ENCODE measurements at places on chromosomes 16 and 17.
A peak's percentile ranks its signal among the peaks of the same experiment; 100 is the strongest.

DNA sequence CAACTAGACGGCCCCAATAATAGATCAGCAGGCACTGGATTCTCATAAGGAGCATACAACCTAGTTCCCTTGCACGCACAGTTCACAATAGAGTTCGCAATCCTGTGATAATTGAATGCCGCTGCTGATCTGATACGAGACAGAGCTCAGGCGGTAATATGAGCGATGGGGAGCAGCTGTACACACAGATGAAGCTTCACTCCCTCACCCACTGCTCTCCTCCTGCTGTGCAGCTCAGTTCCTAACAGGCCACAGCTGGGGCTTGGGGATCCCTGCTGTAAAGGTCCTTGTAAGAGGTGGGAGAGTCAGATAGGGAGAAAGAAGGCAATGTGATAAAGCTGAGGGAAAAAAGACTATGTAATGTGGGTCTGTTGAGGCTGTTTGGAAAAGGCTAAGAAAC, 577.5 kb downstream of the RBFOX1 start:
- DNase-seq, result no peak

- no peak for DNase-seq
Observed at GRCh38 chr17:21817791-21818364, 125.6 kb downstream of the KCNJ18 start.

- DNase-seq, result no peak
Observed at GRCh38 chr17:55237841-55238178, 26.9 kb upstream of the HLF start.

- DNase-seq, result no peak
Observed at GRCh38 chr17:74211912-74212208, 1.5 kb upstream of the TTYH2 start.

DNA sequence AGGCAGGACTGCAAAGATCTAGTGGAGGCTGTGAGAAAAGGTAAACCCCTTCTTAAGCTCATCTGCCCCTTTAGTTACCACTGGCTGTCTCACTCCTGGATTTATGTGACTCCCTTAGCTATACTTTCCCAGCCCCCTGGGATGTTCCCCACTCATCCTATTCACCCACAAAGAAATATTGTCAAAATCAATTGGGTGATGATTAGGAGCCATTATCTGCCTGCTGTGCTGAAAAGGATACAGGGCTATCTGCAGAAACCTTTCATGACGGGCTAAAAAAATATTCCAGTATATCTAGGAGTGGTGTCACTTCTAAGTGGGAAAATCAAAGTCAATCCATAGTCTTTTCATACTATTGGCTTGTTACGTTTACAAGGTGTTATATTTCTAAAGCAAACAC, 8.0 kb upstream of the GNAO1 start:
- DNase-seq, result no peak

DNA sequence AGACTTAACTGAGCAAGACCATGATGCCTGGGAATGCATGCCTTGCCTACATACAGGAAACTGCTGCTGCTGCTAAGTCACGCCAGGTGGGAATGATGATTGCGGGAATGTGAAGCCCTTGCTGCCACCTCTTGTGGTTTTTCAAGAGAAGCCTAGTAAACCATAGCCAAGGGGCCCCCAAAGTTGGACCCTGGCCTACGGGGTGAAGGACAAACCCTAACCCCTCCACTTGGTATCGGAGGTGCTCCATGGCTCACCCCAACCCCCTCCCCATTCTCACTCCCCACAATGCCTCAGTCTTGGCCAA, 233.9 kb downstream of the ZNF423 start:
- no peak for DNase-seq

- DNase-seq, result no peak
Observed at GRCh38 chr16:11791144-11791828, 5.8 kb downstream of the ZC3H7A start.

GRCh38 chr17:28295677-28296578, 23.1 kb upstream of the TMEM97 start:
- no peak for DNase-seq

GRCh38 chr17:77366558-77367245, 225.9 kb downstream of the SEC14L1 start:
- no peak for DNase-seq

- no peak for DNase-seq
Observed at GRCh38 chr16:69188236-69188549, 1.2 kb downstream of the SNTB2 start.

DNA sequence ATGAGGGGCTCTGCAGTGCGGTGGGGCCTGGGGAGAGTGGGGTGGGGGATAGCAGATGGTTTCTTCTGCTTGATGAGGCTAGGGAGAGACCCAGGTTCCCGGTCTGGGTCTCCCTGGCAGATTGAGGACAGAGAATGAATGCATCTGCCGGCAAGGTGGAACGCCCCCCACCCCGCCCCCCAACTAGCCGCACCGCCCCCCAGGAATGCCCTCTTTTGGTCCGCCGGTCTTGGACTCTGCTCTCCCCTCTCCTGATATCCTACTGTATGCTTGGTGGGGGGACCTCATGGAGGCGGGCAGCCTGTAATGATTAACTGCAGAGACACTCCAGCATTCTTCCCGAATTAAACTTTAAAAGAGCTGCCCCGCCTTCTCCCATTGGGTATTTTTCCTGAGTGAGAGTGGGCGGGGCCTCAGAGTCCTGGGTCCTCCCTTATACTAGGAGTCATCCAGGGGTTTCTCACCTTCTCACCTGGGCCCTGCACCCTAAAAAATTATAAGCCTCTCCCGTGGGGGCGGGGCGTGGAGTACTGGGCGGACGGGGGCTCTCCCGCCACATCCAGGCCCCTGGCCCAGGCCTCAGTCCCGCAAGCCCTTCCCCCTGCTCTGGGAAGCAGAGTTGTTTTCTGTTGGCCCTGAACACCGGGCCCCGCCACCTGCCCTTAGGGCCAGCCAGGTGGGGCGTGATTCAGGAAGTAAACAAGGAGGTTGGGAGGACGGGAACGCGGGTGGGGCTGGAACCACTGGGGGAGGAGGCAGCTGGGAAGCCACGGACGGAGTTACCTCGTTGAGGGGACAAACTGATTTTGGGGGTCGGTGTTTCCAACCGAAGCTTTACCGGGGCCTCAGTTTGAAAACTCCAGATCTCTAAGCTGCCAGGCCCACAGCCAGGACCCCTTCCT, 1.5 kb downstream of the GRB7 start:
- DNase-seq, result no peak

DNA sequence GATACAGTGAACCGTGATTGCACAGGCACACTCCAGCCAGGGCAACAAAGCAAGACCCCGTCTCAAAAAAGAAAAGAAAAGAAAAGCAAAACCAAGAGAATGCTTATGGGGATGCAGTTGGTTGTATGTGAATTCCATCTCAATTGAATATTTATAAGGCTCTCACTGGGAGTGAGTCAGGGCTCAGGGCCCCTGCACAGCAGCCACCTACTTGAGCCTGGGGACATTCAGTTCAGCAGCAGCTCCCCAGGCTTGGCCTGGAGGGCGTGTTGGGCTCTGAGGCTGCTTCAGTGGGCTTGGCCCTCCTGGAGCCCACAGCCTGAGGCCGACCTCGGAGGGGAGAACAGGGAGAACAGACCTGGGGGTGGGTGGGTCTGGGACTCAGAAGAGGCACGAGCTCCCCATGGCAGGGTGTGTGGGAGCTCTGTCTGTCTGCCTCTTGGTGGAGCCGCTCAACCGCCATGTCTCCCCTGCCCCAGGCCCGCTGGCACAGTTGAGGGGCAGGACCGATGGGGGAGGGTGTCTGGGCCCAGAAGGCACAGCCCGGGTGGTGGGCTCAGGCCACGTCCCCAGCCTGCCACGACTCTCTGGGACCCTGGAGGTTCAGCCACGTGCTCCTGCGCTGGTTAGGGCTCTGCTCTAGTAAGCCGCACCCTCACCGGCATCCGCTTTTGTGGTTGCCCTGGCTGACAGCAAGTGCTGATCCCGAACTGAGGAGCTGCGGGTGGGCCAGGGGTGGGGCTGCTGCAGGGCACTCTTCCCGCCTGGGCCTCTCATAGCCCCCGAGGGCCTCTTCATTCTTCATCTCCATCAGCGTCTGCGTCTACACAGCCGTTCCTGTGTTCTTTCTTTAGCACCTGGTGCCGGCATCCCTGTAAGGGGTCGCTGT, 24.8 kb downstream of the ZFPM1 start:
- peak; percentile 79 for DNase-seq

DNA sequence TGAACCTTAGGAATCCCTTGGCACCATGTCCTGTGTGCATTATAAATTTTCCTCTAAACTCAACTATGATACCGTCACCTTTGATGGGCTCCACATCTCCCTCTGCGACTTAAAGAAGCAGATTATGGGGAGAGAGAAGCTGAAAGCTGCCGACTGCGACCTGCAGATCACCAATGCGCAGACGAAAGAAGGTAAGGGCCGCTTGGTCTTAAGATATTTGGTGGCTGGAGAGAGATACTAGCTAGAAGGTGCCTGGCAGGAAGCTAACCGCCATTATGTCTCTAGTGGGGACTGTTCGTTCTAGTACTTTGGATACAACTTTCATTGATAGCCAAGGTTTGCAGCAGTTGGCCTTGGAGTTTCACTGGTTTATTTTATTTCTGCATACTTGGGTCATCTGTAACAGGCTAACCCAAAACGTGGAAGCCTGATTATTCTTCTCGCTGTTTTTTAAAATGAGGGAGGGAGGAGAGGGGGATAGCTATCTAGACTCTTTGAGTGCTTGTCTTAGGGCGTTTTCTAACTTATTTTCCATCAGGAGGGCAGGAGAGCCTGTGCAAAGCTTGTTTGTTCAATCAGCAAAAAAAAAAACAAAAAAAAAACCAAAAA, 1.3 kb downstream of the RBBP6 start:
- no peak for DNase-seq

Data from CMK (cell line).